Dorsolateral prefrontal cortex (tissue), 122 donors: ENCODE measurements at places on chromosomes 1 and 21. TPM values are rescaled to one million over a fixed set of nuclear protein-coding genes. Genes with fewer than 3 reads are reported as not detected.
A peak's percentile ranks its signal among the peaks of the same experiment; 100 is the strongest.

The SH2D2A gene
- total RNA-seq: 0.83 TPM

DNA sequence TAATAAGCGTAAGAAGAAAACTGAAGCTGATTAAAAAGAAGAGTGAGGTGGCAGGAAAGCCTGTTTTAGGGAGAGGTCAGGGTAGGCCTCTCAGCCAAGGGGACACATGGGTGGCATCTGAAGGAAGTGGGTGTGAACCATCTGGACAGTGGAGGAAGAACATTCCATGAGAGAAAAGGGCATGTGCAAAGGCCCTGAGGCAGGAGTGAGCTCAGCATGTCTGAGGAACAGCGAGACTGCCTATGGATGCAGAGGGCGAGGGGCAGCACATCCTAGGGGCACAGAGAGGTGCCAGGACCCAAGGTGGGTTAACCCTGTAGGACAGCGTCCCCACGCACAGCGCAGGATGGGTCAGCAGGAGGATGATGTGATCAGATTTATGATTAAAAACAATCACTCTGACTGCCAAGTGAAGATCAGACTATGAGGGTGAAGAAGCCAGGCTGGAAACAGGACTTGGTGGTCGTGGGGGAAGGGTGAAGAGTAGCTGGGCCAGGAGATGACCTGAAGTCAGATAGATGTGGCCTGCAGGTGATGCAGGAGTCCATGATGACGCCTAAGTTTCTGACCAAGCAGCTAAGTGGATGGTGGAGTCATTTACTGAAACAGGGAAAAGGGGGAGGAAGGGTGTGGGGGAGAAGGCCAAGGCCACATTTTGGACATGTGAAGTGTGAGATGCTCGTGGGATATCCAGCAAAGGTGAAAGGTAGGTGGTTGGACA lies 37.9 kb downstream of the PABPC4 start:
- no peak for DNase-seq

DNA sequence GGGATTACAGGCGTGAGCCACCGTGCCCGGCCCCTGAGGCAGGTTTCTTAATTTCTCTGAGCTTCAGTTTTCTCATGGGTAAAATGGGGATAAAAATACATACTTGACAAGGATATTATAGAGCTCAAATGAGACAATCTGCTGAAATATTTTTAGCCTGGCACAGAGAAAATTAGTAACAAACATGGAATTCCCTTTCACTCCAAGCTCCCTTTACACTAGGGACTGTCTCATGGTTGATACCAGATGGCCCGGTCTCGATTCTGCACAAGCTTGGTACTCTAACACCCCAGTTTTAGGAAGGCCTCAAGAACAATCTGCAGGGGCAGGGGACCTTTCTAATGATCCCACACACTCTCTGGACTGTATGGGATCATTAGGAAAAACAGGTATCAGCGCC lies 671.7 kb downstream of the SMYD3 start:
- DNase-seq: no peak

DNA sequence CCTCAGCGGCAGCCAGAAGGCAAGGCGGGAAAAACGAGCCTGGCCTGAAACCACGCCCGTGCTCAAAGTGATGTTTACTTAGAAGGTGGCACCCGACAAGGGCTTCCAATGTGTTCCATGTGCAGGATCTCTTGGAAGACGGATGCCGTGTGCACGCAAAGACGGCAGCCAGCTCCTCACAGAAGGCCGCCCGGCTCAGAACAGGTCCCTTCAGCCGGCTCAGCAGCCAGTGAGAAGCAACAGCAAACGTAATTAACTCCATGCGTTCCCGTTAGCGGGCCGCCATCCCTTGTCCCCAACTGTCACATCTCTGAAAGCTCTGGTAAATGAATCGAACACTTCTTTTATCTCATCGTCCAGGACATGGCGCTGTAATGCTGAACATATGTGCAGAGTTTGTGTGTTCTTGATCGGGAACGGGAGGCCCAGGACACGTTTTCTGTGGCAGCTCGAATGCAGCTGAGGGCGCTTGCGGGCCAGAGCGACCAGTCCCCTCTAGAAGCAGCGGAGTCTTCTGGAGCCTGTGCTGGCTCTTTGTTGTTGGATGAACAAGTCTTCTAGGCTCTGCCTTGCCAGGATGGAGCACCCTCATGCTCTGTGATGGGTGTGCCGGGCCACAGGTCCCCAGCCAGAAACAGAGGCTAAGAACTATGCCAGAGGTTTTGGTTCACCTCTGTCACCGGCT lies 94.6 kb upstream of the ARHGEF16 start:
- no peak for DNase-seq

The LRRIQ3 gene
- 0.84 TPM for total RNA-seq

The MROH7 gene
- 16.2 TPM for total RNA-seq

DNA sequence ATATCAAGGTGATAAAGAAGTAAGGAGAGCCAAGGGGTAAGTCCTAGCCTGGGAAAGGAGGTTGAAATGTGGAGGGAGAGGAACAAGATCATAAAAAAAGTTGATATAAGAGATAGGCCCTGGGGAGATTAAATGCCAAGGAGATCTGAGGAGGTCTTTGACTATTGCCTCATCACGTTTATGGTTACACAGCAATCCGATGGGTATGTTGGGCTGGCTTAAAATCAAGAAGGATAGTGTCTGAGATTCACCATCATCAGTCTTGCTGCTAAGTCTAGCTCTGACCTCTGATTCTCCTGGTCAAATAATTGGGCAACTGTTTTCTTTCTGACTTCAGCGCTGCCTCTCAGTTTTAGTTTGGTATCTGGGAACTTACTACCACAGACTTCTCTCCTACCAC lies 416.3 kb downstream of the GPATCH2 start:
- no peak for DNase-seq

DNA sequence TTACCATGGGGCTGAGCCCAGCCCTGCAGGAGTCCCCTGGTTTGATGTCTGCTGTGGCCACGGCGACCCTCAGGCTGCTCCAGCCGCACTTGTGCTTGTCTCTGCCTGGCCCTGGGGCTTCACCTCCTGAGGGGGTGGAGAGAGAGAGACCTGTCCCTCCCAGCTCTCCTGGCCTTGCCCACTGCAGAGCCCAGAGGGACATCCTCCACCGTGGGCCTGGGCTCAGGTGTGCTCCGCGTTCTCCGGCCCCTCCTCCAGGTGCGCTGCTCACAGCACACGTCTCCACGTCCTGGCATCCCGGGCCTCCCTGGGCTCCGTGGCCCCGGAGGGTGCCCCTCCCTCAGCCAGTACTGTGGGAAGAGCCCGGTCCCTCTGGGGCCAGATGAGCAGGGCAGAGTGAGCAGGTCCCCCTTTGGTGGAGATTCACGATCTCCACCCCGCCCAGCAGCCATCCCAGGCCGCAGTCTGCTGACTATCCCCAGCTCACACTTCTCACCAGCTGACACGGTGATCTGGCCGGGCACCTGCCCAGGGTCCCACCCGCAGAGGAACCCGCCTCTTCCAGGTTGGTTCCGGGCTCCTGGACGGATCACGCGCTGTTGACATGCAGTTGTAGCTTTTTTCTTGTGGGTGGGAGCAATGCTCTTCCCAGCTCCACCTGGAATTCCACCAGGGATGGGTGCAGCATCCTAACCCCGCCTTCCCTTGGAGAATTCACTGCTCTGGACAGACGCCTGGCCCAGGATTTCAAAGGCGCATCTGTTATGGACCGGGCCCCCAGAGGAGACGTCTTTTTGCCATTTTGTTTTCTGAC lies 41.8 kb upstream of the POFUT2 start:
- peak; percentile 21 for DNase-seq

- no peak for DNase-seq
These were observed 270.2 kb downstream of the PTPRC start for GRCh38 chr1:198908995-198909394.

DNA sequence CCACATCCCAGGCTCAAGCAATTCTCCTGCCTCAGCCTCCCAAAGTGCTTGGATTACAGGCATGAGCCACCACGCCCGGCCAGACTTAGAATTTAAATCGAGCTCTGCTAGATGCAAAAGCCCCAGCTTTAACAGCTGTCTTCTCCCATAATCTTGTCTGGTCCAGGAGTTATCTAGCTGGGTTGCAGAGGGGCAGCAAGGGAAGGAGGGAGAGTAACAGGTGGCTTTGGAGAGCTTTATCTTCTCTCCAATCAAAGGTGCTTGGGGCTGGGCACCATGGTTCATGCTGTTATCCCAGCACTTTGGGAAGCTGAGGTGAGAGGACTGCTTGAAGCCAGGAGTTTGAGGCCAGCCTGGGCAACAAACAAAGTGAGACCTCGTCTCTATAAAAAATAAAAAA lies 3.9 kb downstream of the RHBG start:
- DNase-seq: no peak

The RCAN1 gene
- 53.3 TPM for total RNA-seq

The HPCAL4 gene
- total RNA-seq: 157 TPM

GRCh38 chr1:246583056-246583440 lies 16.8 kb downstream of the CNST start:
- no peak for DNase-seq

The TARDBP gene
- 159 TPM for total RNA-seq

- peak; percentile 9 for DNase-seq
These were observed 47.6 kb upstream of the POFUT2 start for GRCh38 chr21:45335151-45335760.

DNA sequence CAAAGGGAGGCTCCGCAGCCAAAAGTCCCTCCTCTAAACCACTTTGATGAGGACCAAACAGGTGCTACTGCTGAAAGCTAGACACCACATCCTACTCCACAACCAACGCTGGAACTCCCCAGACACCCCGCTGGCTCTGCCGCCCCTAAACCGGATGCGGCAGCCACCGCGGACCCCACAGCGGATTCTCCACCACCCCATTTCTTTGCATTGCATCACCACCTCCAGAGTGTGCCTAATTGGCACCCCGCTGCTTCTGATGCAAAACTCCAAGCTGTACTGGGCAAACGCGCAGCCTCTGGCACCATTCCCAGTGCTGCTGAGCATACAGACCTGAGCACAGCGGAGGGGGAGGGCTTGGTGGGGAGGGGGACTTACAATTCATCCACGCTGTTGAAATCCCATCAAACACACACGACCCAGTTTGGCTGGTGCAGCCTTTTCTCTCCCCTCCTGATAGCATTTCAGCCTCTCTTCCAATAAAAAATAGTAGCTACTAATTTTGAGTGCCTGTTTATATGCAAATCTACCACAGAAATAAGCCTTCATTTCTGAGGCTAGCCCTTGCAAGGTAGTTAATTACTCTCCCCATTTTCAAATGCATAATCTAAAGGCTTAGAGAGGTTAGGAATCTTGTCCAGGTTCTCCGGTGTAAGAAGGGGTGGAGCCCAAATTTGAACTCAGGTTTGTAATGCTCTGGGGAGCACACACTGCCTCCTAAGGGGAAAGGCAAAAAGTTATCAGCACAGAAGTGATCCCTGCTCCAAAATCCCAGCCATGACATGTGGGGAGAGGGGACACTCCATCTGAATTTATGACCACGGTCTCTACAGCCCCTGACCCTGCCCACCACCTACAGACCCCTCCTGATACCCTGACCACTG lies 12.2 kb upstream of the RGS16 start:
- no peak for DNase-seq

- no peak for DNase-seq
These were observed 35.4 kb upstream of the DSCAM start for GRCh38 chr21:40882192-40882915.

DNA sequence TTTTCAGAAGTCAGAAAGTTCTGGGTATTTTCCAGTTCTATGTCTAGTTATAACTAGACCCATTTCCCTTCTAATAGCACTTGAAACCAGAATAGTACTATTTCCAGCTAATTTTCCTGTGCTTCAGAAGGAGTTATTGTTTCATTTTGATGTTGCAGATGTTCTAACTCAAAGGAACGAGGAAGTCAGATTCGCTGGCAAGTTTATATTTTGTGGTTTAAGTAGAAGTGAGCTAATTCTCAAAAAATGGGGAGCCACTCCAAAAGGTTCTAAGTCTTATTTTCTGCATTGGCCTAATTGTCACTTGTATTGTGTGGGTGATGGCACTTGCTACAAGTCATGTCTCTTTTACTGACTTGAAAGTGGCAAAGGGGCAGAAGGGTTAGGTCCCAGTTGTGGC lies 18.1 kb downstream of the CCDC185 start:
- DNase-seq: no peak

GRCh38 chr1:2564815-2565374 lies 8.7 kb downstream of the TNFRSF14 start:
- DNase-seq: no peak

DNA sequence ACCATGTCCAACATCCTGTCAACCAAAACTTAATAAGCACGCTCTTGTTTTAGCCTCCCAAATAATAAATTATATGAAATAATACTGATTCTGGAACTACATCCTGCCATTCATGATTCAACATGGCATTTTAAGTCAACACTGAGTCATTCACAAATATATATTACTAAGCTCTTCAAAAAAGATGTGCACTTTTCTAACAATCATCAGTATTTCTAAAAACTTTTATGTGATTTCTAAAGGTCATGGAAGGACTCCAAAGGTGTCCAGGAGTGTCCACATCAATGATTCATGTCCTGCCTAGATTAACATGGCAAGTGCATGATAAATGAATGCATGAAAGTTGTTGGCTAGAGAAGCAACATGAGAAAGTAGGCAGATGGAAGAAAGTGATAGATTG lies 51.6 kb downstream of the NEGR1 start:
- DNase-seq: no peak

- no peak for DNase-seq
These were observed 21.1 kb upstream of the H3-3A start for GRCh38 chr1:226041419-226041818.

- no peak for DNase-seq
These were observed 358.3 kb downstream of the USP25 start for GRCh38 chr21:16088056-16088455.

The WLS gene
- 120 TPM for total RNA-seq

GRCh38 chr1:215887627-215888026 lies 320.5 kb downstream of the KCTD3 start:
- DNase-seq: no peak

DNA sequence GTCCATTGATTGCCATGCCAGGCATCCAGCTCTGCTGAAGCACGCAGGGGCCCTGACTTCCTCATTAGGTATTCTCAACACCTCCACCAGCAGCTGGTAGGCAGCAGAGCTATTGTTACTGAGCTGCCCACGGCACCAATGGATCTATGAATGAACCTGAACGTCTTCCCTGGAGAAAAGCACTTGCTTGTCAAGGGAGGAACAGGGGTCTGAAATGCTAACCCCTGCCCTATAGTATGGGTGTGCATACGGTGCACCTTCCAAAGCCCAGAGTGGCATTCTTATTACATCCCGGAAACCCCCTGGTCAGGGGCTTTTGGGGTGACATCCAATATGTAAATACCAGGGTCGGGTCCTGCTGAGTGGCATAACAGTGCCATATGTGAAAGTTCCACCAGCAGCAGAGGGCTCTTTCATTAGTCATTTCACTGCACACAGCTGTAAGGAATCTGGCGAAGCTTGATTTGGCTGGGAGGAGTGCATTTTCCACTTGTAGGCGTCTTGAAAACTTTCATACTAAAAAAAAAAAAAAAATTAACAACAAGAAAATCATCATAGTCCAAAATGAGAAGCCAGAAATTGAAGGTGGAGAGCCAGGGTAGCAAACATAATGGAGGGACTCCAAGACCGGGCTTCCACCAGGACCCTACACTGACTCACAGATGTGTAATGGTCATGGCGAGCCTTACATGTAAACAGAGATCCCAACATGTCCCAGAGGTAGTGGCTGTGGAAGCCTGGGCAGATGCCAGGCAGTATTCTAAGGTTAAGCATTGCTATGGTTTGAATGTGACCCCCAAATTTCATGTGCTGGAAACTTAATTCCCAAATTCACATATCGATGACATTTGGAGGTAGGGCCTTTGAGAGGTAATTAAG lies 58.8 kb upstream of the PRDX6 start:
- no peak for DNase-seq
